ENCODE measurements at places on chromosomes 2 and 18.

GRCh38 chr18:57940166-57940660 lies 103.8 kb upstream of the NEDD4L start:
- no peak for DNase-seq

DNA sequence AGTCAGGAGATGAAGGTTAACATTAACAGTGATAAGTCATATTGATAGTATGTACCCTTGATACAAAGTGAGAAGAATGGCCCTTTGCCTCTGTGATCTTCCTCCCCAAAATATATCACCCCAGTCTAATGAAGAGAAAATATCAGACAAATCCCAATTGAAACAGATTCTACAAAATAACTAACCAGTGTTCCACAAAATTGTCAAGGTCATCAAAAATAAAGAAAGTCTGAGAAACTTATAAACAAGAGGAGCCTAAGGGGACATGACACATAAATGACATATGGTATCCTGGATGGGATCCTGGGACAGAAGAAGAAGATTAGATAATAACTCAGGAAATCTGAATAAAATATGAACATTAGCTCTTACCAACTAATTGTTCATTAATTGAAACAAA lies 398.4 kb downstream of the DSC3 start:
- no peak for DNase-seq

- no peak for DNase-seq
Observed at GRCh38 chr2:15117409-15118050, 443.6 kb downstream of the NBAS start.

- peak; percentile 63 for DNase-seq
Observed at GRCh38 chr2:75064691-75065396, 106.4 kb downstream of the POLE4 start.

DNA sequence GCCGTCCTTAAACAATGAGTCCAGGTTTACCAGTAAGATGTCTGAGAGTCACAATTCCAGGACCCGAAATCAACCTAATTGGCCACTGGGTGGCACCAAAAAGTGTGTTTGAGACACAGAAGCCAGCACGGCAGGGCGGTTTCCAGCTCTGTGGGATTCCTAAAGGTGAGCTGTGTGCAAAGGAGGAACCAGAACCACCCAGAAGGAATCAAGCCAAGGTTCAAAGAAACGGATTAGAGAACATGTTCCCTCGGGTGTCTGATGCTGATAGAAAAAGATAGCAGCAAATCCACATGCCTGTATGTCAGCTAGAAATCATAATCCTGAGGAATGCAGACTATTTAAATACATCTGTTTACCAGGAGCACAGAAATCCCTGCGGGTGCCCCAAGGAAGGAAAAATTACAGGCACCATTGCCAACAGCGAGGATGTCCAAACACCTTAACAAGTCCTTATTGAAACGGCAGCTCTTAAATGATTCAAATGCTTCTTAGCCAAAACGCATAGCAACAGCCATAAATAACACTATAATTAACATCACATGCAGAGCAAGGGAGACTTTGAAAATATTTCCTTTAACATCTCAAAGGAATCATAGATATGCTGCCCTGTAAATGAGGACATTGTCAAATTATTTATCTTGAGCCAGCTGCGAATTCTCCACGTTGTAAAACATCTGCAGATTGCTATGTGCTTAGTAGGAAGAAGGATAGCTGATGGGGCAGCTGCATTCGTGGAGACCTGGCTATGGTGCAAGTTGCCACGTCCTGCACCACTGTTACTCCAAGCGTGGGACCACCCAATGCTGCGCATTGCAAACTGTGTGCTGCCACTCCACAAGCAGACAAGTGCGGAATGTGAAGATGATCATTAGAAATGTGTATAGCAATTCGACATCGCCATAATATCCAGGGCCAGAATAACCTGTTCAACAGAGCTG lies 318.7 kb upstream of the NCKAP5 start:
- DNase-seq = peak; percentile 58
